Astrocyte (in vitro differentiated cells and primary cell): ENCODE measurements at places on chromosomes 6 and 20. TPM values are rescaled to one million over a fixed set of nuclear protein-coding genes. Genes with fewer than 3 reads are reported as not detected.

DNA sequence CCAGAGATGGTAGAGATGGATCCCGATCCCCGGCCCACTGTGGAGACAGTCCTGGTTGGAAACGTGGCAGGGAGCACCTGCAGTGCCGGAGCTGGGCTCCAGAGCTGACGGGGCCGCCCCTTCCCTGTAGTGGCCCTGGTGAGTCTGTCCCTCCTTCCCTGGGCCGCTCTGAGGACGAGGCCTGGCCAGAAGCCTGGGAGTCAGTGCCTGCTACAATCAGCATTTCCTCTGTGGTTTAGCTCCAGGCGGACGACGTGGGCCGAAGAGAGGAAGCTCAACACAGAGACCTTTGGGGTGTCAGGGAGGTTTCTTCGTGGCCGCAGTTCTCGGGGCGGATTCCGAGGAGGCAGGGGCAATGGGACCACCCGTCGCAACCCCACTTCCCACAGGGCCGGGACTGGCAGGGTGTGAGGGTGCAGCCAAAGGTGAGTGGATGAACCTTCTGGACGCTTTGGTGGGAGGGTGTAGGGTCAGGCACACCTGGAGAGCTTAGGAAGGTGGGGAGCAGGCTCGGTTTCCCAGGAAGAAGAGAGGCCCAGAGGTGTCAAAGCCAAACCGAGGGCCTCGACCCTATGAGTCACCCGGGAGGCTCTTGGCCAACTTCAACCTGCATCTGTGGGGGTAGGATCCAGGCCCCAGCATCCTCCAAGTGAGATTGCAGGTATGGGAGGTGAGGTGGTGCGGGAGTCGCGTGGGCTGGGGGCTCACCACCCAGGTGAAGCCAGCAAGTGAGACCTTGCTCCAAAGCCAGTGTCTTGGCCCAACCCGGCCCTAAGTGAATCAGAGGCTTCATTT, 9.9 kb downstream of the PSMA7 start:
- H3K4me3 ChIP-seq = no peak overlapping the region
- H3K4me1 ChIP-seq = peaks cover 5% of the 10 kb centered on the region
- H3K27ac ChIP-seq = no peak overlapping the region
- no peaks in the 10 kb centered on the region for H3K27me3 ChIP-seq

DNA sequence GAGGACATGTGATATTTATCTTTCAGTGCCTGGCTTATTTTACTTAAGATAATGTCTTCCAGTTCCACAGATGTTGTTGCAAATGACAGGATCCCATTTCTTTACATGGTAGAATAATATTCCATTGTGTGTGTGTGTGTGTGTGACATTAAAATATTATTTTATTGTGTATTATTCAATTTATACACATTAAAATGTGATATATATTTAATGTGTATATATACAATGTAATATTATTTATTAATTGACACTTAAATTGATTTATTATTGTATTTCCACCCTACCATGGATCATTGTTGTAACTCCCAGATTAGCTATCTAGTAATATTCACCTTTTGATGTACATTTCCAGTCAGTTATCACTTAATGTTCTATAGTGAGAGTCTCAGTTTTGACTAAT, 1422.5 kb upstream of the ADGRB3 start:
- H3K27me3 ChIP-seq = no peaks in the 10 kb centered on the region
- H3K4me3 ChIP-seq = no peak overlapping the region
- no peaks in the 10 kb centered on the region for H3K4me1 ChIP-seq
- DNase-seq = no peak
- H3K27ac ChIP-seq = no peak overlapping the region

DNA sequence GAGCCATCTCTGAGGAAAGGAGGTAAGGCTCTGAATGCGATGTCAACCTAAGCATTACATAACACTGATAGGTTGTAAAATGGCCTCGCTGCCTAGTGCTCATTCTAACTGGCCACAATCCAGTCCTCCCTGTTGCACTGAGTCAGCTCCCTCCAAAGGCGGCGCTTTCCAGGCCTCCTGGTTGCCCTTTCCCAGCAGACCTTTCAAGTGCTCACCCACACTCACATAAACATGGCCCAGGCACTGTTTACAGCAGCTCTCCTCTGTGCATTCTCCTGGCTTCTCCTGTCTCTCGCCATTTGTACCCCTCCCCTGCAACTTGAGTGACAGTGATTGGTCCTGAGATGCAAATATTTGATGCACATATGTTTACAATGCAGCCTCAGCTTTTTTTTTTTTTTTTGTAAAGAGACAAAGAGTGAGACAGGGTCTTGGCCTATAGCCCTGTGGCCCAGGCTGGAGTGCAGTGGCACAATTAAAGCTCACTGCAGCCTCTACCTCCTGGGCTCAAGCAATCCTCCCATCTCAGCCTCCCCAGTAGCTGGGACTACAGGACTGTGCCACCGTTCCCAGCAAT, 36.8 kb upstream of the PRND start:
- H3K27me3 ChIP-seq = no peaks in the 10 kb centered on the region
- DNase-seq = peak; percentile 68
- H3K4me1 ChIP-seq = peaks cover 6% of the 10 kb centered on the region

DNA sequence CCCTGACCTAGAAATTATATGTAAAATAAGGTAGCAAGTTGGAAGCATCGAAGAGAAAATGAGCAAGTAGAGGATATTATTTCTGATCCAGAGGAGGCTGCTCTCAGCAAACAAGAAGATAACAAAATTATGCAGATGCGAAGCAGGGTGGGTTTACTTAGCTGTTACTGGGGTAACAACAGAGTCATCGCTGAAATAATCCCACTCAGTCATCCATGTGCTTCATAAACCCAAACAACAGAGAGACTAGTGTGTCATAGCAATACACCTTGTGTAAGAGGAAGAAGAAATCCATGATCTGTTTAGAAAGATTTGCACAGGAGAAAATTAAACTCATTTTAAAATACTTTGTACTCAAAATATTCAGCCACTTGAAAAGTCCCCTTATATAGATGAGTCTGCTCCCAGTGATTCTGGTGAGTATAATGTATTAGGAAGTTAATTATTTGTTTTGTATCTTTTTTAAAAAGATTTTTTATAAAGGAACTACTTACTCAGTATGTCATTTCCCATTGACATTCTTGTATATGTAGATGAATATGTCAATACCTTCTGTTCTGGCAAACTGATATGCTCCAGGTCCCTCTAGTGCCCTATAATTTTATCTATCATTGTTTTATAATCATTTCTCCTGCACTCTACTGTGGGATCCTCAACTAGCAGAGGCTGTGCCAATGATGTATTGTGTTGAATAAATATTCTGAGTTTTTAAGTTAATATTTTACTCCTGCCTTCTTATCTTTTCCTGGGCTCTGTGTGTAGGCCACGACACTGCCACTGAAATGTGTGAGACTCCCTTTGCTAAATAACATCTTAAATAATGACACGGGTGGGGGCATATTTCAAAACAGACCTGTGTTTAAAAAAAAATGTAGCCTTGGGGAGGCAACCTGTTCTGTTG, 8.6 kb upstream of the HIVEP2 start:
- H3K36me3 ChIP-seq = no peaks in the 10 kb centered on the region
- no peaks in the 10 kb centered on the region for H3K27me3 ChIP-seq
- H3K4me3 ChIP-seq = no peak overlapping the region
- DNase-seq = no peak

DNA sequence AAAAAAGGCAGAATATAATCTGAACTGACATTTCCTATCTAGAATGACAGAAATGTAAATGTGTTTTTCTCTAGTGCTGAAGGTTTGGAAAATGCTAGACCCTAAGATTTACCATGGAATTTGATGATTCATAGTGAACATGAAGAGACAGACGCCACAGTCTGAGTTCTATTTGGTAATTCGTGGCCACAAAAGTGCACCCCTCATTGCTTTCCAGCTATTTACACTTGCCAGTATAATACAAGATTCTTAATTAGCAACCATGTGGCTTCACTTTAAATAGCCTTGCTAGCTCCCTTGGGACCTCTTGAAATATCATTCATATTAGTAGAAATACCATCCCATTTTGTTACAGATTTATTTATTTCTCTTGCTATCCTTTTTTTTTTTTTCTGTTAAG, 636.8 kb downstream of the PRKN start:
- H3K4me1 ChIP-seq = peaks cover 4% of the 10 kb centered on the region
- no peaks in the 10 kb centered on the region for H3K36me3 ChIP-seq
- no peaks in the 10 kb centered on the region for H3K27me3 ChIP-seq
- peak; percentile 94 for DNase-seq
- no peak overlapping the region for H3K4me3 ChIP-seq

DNA sequence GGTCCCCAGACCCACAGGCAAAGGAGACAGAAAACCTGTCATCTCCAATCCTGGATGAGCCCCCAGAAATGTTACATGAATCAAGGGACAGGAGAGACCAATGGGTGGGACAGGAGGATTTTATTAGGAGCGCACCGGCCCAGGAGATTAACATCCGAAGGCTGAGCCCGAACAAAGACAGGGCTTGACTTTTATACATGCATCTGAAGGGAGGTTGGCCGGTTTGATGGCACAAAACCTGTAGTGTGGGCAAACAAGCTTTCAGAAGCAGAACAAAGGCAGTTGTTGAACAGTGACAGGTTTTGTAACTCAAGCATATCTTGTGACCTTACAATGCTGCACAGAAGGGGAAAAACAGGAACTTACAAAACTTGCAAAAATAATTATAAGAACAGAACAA, 83.9 kb upstream of the GPR6 start:
- no peaks in the 10 kb centered on the region for H3K4me1 ChIP-seq
- no peaks in the 10 kb centered on the region for H3K36me3 ChIP-seq
- no peaks in the 10 kb centered on the region for H3K27me3 ChIP-seq
- H3K27ac ChIP-seq = no peak overlapping the region

DNA sequence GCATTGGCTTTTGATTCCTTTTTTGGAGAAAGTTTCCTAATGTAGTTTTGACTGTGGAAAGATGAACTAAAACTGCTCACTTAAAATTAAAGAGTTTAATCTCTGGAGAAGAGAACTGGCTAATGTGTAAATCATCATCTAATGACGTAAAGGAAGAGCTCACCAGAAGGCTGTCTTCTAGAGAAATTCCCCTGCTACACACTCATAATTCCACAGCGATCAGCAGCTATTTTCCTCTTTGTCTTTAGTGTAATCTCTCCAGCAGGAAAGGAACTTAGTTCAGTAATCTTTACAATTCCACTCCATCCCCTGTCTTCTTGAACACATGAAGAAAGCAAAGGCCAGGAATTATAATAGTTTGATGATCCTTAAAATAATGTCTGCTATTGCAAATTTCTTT, 15.8 kb downstream of the SPTLC3 start:
- H3K27me3 ChIP-seq = no peaks in the 10 kb centered on the region
- no peak for DNase-seq
- H3K4me3 ChIP-seq = no peak overlapping the region
- no peak overlapping the region for H3K27ac ChIP-seq
- no peaks in the 10 kb centered on the region for H3K36me3 ChIP-seq
- H3K4me1 ChIP-seq = peaks cover 29% of the 10 kb centered on the region

GRCh38 chr20:51864967-51865366, 62.6 kb upstream of the SALL4 start:
- no peak for DNase-seq
- H3K4me1 ChIP-seq = peaks cover 10% of the 10 kb centered on the region
- no peaks in the 10 kb centered on the region for H3K27me3 ChIP-seq
- no peak overlapping the region for H3K27ac ChIP-seq
- H3K36me3 ChIP-seq = no peaks in the 10 kb centered on the region

- H3K4me3 ChIP-seq = no peak overlapping the region
- H3K36me3 ChIP-seq = no peaks in the 10 kb centered on the region
- DNase-seq = no peak
- H3K27me3 ChIP-seq = peaks cover 6% of the 10 kb centered on the region
- H3K4me1 ChIP-seq = no peaks in the 10 kb centered on the region
Observed at GRCh38 chr6:97067045-97067444, 142.5 kb downstream of the KLHL32 start.

DNA sequence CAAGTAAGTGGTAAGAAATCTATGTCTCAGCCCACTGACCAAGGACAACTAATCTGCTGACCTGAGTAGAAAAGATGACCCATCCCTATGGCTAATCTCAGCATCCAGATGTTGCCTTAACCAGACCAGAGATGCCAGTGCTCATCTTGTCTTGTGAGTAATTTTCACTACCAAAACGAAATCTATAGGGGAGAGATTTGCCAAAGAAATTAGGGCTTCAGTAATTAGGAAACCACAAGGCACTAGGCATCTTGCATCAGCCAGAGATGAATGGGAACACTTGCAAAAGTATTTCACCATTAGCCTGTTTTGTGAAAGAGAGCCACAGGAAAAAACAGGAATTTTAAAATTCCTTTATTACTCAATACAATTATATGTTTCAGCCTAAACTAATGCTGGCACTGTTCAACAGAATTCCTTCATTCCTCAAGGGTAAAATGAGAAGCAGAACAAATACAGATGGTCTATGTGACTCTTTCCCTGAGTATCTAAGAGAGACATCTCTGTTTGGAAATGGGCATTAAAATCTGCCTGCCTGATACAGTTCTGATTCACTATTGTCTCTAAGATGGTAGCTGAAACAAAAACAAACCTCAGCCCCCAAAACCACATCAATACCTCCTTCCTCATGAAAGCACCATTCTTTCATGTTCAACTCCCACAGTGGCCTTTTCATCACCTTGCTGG, 87.8 kb downstream of the GMDS start:
- no peak overlapping the region for H3K4me3 ChIP-seq
- H3K27ac ChIP-seq = no peak overlapping the region
- DNase-seq = peak; percentile 89
- H3K27me3 ChIP-seq = no peaks in the 10 kb centered on the region
- no peaks in the 10 kb centered on the region for H3K36me3 ChIP-seq

DNA sequence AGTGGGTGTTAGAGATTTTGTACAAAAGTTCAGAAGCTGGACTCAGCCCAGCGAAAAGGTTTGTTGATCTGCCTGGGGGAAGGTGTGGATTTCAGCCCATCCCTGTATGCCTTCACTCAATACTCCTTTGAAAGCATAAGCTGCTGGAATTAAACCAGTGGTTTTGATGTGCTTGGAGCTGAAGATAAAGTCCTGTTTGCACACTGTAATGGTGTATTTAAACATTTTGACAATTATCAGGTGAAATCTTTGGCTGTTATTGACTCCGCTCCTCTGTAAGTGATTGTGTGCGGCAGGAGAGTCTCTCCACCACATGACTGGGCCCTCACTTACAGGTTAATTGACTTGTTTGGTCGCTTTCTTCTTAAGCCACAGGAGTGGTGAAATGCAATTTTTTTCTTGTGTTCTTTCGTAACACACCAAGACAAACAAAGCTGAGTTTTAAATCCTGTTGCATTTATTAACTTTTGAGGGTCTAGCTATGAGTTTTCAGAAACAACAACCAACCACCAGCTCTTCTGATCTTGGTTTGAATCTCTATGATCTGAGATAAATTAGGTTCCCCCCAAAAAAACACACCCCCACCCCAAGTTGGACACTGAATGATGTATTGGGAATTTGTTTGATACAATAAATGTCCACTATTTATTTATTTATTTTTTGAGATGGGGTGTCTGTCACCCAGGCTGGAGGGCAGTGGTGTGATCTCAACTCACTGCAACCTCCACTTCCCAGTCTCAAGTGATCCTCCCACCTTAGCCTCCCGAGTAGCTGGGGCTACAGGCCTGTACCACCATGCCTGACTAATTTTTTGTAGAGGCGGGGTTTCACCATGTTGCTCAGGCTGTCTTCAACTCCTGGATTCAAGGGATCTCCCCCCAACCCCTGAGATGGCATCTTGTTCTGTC, 46.3 kb upstream of the NCOA3 start:
- no peak overlapping the region for H3K27ac ChIP-seq
- no peak overlapping the region for H3K4me3 ChIP-seq
- DNase-seq = no peak
- H3K4me1 ChIP-seq = peaks cover 3% of the 10 kb centered on the region
- no peaks in the 10 kb centered on the region for H3K36me3 ChIP-seq

The BANF2 gene
- total RNA-seq = not detected in 2 replicates

The NHLRC1 gene
- total RNA-seq = 0.29 TPM in 1 of 2 replicates, not detected in the other

The PRKN gene
- 1.3 and 1.5 TPM in 2 replicates for total RNA-seq
